ENCODE measurements at places on chromosomes 11 and 22.

GRCh38 chr11:16843294-16843693 lies 104.8 kb downstream of the C11orf58 start:
- no peak for DNase-seq

DNA sequence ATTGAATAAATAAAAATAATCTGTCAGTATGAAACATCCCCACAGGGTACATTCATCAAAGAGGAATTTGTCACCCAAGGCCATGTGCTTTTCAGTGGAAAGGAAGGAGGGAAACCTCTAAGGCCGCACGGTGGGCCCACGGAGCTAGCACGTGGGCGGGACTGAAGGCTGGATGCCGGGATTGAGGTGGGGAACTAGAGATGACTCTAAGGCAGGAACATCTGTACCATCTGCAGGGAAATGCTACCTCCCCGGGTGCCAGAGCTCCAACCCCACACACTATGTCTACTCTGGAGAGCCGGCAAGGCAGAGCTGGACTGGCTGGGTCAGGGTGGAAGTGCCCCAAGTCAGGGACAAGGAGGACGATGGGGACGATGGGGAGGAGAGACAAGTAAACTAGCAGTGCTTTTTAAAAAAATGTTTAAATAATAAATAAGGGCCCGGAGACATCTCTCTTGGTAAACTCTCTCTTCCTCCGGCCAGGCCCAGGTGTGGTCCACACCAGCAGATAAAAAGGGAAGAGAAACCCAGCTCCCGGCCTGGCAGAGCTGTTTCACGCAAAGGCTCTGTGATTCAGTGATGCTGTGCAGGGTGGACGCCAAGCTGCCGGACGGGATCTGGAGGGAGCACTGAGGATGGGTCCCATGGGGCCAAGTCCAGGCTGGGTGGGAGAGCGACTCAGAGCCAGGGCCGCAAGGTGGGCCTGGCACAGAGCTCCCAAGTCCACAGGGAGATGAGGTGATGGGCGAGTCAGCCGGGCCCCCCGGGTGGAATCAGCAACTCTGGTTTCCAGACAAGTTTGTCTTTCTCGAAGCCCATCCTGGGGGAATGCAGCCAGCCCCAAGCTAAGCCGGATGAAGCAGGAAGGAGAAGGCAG lies 5.8 kb downstream of the LIF start:
- no peak for DNase-seq

DNA sequence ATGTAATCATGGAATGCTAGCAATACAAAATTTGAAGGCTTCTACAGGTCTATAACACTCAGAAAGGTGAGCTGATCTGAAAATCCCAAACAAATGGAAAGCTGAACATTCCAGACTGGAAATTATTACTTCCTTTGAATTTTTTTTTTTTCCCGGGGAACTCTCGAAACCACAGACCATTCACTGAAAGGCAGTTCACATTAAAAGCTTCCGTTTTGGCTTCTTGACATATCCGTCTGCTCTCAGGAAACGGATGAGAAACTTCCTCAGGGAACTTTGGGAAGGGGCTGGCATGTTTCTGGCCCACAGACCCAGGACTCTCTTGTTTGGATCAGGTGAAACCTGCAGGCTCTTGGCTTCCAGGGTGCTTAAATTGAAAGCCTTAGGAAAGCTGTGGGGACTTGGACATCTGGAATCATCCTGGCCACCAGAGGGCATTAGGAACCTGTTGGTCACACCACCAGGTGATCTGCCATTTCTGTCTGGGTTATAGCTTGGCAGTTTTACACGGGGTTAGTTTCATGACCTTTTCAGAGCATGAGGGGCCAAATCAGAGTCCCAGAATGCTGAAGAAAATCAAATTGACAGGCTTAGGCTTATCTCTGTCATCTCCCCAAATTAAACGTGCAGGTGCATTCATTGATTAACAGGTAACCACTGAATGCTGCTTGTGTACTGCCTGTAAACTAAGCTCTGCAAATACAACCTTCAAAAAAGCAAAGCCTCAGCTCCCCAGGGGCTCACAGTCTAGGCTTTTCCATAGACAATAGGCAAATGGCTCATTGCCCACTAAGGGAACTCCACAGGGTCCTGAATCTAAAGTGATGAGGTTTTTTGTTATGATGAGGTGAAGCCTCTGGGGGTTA lies 22.7 kb upstream of the GRAMD1B start:
- peak; percentile 47 for DNase-seq

DNA sequence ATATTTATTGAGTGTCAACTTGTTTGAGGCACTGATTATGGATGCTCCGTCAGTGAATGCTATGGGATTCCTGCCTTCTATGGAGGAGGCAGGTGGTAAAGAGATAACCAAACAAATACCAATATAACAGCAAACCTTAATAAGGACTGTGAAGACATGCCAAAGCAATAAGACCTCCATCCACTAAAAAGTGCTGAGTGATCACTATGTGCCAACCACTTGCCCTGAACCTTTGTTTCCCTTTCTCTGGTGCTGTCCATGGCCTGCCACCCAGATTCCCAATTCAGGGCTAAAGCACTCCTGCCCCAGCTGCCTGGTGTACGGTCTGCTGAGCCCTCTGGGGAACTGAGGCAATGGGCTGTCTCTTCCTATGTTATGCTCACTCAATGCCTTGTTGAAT lies 1074.9 kb downstream of the OPCML start:
- no peak for DNase-seq

DNA sequence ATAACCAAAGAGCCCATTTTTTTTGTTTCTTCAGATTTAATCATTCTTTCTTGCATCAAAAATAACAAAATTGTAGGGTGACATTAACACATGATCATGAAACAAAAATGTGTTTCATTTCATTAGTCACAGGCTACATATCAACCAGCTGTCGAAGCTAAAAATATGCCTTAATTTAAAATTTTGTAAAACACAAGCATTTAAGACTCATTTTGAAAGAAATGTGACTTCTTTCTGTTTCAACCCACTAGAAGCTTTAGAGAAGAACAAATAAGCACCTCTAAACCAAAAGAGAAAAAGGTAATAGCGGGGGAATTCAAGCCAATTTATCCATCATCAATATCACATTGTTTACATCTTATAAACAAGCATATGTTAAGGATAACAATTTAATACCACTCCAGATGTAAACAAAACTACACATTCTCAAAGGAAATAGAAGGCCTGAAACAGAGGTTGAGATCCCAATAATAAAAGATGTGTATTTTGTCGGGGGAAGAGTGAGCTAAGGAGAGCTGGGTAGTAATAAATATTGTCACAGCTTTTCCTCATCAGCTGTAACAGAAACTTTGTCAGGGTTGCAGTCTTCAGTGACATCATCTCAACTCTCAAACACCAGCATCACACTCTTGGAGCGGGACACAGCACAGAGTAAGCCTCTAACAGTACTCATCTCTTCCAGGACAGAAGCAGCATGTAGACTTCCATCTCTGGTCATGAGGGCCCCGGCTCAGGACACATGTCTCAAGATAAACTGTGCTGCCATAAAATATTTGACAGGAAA lies 42.0 kb downstream of the ALG9 start:
- no peak for DNase-seq

All from AG09319 (cell line).